ENCODE measurements at places on chromosomes 5 and 9.

- DNase-seq: no peak
Measured at GRCh38 chr9:17436854-17437253, 142.0 kb upstream of the SH3GL2 start.

DNA sequence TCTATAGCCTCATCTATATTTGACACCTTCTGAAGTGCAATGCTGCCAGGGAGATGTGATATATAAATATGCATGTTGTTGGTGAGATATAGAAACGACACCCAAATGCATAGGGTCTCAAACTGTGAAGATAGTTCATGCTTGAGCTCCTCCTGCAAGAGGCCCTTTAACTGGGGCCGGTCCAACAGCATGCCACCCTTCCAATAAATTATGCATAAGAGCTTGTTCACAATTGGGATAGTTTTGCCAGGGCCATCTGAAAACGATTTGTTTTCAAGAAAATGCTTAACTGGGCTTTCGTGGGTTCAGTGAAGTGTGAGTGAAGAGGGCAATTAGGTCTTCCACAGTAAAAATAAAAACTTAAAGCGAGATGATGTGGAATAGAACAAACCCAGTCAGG lies 424.2 kb upstream of the WWC1 start:
- DNase-seq: no peak

DNA sequence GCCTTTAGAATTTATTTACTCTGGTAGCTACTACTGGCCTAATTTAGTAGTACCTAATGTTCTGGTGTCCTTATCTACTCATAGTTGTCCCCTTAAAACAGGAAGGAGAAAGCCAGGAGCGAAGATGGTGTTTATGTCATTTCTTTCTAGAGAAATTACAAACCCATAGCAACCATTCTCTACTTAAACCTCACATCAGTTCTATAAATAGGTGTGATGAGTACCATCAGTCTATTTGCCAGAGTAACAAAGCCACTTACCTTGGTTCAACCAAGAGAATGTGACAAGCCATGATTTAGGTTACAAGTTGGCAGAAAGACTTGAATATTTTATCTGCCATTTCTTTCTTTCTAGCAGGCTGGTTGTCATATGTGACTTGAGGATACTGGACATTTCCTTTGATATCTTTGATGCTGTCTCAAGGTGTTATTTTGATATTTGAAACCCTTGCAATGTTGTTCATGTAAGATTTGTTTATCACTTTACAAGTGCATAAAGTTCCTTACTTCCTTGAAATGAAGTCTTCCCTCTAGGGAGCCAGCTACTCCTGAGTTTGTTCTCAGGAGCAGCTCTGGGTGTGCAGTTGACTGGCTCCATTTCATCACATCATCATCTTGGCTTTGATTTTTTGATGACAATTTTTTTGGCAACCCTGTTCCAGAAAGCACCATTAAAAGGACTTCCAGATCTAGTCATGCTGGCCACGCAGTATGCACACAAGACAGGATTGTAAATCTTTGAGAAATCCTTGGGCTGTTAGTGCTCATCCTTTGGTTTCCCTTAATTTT lies 286.8 kb downstream of the ARHGAP26 start:
- no peak for DNase-seq

- no peak for DNase-seq
Measured at GRCh38 chr5:9652295-9652694, 22.1 kb upstream of the TAS2R1 start.

- DNase-seq: no peak
Measured at GRCh38 chr9:107141967-107142366, 141.1 kb upstream of the RAD23B start.

DNA sequence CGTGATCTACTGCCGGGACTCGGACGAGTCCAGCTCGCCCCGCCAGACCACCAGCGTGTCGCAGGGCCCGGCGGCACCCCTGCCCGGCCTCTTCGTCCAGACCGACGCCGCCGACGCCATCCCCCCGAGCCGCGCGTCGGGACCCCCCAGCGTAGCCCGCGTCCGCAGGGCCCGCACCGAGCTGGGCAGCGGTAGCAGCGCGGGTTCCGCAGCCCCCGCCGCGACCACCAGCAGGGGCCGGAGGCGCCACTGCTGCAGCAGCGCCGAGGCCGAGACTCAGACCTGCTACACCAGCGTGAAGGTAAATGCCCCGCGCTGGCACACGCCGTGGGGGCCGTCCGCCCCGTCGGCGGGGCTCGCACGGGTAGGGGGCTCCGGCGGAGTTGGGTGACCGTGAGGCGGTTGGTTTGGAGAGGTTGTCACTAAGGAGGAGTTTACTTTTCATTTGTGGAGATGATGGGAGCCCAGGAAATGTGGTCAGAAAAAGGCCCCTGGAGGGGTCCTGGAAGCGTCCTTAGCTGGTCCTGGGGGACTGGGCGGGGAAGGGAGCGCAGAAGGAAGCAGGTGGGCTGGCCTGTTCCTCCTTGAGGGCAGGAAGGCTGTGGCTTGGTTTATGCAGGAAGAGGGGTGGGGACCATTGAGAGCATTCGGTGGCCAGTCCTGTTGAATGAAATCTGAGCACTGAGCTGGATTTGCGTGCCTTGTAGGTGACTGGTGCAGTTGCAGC lies 647 bp downstream of the PDE8B start:
- DNase-seq: no peak

DNA sequence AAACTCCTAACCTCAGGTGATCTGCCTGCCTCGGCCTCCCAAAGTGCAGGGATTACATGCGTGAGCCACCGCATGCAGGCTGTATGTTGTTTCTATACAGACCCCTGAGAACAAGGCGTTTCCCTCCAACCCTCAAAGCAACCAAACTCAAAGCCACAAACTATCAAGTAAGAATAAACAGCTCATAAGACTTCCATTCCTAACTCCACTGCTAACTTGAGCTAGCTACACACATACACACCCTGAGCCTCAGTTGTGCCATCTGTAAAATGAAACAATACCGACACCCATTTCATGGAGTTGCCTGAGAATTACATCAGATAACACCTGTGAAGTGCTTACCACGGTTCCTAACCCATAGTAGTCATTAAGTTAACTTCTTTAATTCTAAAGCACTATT lies 70.8 kb downstream of the SERINC5 start:
- DNase-seq: no peak
